Left lung (tissue), 14 donors: ENCODE measurements at places on chromosomes 4 and X. TPM values are rescaled to one million over a fixed set of nuclear protein-coding genes. Genes with fewer than 3 reads are reported as not detected.
A peak's percentile ranks its signal among the peaks of the same experiment; 100 is the strongest.

DNA sequence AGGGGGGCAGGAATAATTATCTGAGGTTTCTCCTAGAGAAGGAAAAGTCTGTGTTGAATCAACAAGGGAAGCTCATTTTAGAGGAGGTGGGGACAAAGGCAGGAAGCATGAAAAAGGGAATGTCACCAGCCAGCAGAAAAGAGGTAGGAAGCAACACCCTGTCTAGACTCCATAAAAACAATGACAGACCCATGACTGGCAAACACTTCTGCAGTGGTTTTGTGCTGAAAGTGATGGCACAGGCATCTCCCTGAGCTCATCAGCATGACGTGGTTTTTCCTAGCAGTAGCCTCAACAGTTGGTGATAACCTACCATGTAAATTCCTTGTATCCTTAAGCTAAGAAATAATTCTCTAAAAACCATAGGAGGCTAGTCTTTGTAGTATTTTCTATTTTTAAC, 110.7 kb upstream of the GALNT7 start:
- no peak overlapping the region for H3K4me3 ChIP-seq
- H3K36me3 ChIP-seq = no peaks in the 10 kb centered on the region
- no peak overlapping the region for H3K27ac ChIP-seq
- no peaks in the 10 kb centered on the region for H3K27me3 ChIP-seq
- DNase-seq = no peak

DNA sequence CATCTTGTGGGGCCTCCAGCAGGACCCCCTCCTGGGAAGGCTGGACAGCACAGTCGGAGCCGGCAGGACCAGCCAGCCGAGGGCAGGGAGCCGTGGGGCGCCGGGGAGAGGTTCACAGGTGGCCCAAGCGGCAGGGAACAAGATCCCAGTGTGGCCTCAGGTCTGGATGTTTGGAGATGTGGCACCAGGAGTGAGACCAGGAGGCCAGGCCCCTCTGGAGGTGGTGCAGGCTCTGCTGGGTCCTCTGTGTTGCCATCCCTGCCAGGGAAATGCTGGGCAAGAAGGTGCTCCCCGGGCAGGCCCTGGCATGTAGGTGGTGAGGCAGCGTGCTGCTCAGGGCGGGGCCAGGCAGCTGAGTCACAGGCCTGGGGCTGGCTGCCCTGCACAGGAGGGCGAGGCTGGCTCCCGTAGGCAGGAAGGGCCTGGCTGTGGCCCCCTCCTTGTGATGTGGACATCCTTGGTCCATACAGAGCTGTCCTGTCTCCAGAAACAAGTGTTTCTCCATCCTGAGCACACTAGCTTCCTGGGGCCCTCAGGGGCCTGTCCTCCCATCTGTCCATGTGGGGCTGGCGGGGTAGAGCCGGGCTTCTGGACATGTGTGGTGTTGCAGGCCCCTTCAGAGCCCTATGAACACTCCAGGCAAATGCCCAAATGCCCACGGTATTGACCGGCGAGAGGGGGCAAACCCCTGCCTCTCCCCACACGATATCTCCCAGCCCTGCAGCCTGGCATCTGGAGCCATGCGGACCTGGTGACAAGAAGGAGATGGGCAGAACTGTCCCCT, 4.8 kb upstream of the HGFAC start:
- H3K4me1 ChIP-seq = peaks cover 6% of the 10 kb centered on the region
- peak; percentile 89 for DNase-seq
- H3K27me3 ChIP-seq = no peaks in the 10 kb centered on the region
- H3K36me3 ChIP-seq = peaks cover 7% of the 10 kb centered on the region

CLGN gene
- 1.6 TPM for total RNA-seq

DNA sequence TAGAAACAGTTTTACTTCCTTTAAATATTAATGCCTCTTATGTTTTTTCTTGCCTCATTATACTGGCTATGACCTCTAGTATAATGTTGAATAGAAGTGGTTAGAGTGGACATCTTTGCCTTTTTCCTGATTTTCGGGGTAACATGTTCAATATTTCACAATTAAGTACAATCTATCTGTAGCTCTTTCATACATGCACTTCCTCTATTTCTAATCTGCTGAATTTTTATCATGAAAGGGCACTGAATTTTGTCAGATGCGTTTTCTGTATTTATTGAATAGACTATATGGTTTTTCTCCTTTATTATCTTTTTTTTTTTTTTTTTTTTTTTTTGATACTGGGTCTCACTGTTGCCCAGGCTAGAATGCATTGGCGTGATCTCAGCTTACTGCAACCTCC, 29.0 kb downstream of the MECP2 start:
- peaks cover 42% of the 10 kb centered on the region for H3K4me1 ChIP-seq
- DNase-seq = no peak
- H3K36me3 ChIP-seq = no peaks in the 10 kb centered on the region
- H3K4me3 ChIP-seq = no peak overlapping the region
- no peaks in the 10 kb centered on the region for H3K27me3 ChIP-seq

- no peaks in the 10 kb centered on the region for H3K4me1 ChIP-seq
- no peaks in the 10 kb centered on the region for H3K27me3 ChIP-seq
- no peak overlapping the region for H3K4me3 ChIP-seq
- no peaks in the 10 kb centered on the region for H3K36me3 ChIP-seq
- no peak for DNase-seq
These were observed 60.7 kb downstream of the HPGD start for GRCh38 chr4:174461466-174462106.

DNA sequence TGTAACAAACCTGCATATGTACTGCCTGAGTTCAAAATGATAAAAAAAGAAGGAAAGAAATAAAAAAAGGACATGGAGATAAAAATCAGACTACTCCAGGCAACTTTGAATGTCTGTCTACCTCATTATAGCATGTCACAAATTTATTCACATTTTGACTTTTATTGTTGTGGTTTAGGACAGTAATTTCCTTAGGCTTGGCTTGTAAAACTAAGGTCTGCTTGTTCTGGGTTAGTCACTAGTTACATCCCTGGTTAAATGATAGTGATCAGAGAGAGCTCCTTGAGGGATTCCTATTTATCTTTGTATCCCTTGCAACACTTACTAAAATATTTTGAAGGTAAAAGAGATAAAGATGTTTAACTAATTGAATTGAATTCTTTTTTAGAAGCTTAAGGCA, 42.5 kb upstream of the ITM2A start:
- H3K27me3 ChIP-seq = no peaks in the 10 kb centered on the region
- no peak for DNase-seq
- no peak overlapping the region for H3K27ac ChIP-seq
- H3K36me3 ChIP-seq = no peaks in the 10 kb centered on the region
- H3K4me3 ChIP-seq = no peak overlapping the region
- H3K4me1 ChIP-seq = no peaks in the 10 kb centered on the region

DNA sequence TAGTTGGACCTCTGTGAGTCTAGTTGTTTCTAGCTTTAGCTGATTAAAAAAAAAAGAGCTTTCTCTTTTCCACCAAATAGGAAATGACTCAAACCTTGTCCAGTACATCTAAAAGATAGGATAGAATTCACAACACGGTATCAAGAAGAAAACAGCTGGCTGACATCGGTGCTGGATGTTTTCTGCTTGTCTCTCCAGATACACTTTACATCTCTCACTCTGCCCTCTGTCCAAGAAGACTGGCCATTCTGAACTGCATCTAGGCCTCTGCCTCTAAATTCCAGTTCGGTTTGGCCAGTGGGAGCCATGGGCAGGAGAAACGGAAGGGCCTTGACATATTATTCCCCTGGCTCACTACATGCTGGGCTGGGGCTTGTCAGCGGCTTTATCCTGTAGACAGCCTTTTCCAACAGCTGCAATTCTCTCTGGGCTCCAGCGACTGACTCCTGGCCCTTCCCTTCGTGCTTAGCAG, 57.3 kb upstream of the SHISA3 start:
- H3K4me1 ChIP-seq = no peaks in the 10 kb centered on the region
- H3K36me3 ChIP-seq = no peaks in the 10 kb centered on the region
- no peaks in the 10 kb centered on the region for H3K27me3 ChIP-seq
- no peak for DNase-seq

- peak; percentile 71 for DNase-seq
- H3K27ac ChIP-seq = peak overlapping the region; percentile 69
- peaks cover 27% of the 10 kb centered on the region for H3K4me1 ChIP-seq
- H3K27me3 ChIP-seq = no peaks in the 10 kb centered on the region
- H3K4me3 ChIP-seq = no peak overlapping the region
These were observed 53.2 kb upstream of the C1QTNF7 start for GRCh38 chr4:15374656-15375055.

DNA sequence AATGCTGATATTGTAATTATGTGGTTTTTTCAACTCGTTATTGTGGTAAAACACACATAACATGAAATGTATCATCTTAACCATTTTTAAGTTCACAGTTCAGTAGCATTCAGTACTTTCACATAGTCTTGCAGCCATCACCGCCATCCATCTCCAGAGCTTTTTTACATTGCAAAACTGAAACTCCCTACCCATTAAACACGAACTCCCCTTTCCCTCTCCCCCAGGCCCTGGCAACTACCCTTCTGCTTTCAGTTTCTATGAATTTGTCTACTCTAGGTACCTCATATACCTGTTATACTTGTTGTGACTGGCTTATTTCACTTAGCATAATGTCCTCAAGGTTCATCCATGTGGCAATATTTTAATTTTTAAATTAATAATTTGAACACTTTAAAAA, 380.6 kb downstream of the MAPK10 start:
- no peak for DNase-seq
- H3K4me3 ChIP-seq = no peak overlapping the region
- H3K36me3 ChIP-seq = peaks cover 18% of the 10 kb centered on the region

DNA sequence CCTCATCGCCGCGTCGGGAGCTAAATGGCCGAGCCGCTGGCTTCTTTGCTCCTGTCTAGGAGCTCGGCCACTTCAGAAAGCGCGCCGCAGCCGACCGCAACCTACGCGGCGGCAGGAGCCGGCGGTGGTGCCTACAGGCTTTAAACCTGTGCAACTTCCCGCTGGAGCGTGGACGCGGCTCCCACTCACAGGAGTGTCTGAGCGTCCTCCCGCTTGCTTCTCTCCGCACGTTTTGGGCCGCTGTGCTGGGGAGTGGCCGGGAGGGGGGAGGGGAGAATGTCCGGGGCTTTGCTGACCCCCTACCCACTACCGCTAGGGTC, 1.0 kb downstream of the NHSL2 start:
- H3K4me3 ChIP-seq = peak overlapping the region; percentile 33
- no peaks in the 10 kb centered on the region for H3K36me3 ChIP-seq
- no peaks in the 10 kb centered on the region for H3K4me1 ChIP-seq

GRCh38 chr4:140640150-140640748, 71.5 kb upstream of the UCP1 start:
- no peak overlapping the region for H3K27ac ChIP-seq
- no peaks in the 10 kb centered on the region for H3K4me1 ChIP-seq
- no peak for DNase-seq

GRCh38 chr4:26765515-26765914, 95.1 kb upstream of the STIM2 start:
- no peak for DNase-seq
- no peak overlapping the region for H3K4me3 ChIP-seq
- H3K27me3 ChIP-seq = no peaks in the 10 kb centered on the region
- no peaks in the 10 kb centered on the region for H3K36me3 ChIP-seq

ARHGAP24 gene
- total RNA-seq = 25.9 TPM

- H3K4me3 ChIP-seq = peak overlapping the region; percentile 91
- H3K4me1 ChIP-seq = peaks cover 28% of the 10 kb centered on the region
- peaks cover 12% of the 10 kb centered on the region for H3K36me3 ChIP-seq
- no peaks in the 10 kb centered on the region for H3K27me3 ChIP-seq
These were observed 595 bp upstream of the PYURF start for GRCh38 chr4:88524171-88524570.

DNA sequence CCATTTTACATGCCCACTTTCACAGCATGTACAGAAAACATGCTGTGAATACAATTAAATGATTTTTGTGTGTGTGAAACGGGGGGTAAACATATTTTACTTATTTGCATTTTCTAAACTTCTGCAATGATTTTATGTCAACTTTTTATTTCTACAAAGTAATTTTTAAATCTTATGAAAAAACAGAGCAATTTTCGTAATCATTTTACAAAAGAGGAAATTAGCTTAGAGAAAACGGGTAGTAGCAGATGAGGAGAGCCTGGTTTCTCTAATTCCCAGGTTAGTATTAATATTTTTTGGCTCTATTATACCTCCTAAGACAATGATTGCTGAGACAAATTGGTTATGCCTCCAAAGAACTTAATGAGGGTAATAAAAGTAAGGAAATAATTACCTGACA, 3.2 kb downstream of the TKTL2 start:
- H3K27ac ChIP-seq = no peak overlapping the region
- H3K4me3 ChIP-seq = no peak overlapping the region
- no peak for DNase-seq
- no peaks in the 10 kb centered on the region for H3K4me1 ChIP-seq
- H3K27me3 ChIP-seq = no peaks in the 10 kb centered on the region

CPLX1 gene
- total RNA-seq = 3.2 TPM

DNA sequence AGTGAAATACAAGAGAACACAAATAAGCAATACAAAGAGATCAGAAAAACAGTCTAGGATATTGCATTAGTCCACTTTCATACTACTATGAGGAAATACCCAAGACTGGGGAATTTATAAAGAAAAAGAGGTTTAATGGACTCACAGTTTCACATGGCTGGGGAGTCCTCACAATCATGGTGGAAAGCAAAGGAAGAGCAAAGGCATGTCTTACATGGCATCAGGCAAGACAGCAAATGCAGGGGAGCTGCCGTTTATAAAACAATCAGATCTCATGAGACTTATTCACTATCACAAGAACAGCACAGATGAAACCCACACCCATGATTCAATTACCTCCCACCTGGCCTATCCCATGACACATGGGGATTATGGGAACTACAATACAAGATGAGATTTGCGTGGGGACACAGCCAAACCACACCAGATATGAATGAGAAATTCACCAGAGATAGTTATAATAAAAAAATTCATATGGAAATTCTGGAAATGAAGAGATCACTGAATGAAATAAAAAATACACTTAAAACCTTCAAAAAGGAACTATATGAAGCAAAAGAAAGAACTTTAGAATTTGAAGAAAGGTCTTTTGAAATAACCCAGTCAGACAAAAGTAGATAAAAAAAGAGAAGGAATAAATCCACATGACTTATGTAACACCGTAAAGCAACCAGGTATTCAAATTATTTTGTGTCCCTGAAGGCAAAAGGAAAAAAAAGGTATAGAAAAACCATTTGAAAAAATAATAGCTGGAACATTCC, 16.2 kb upstream of the NAA11 start:
- H3K36me3 ChIP-seq = no peaks in the 10 kb centered on the region
- H3K4me1 ChIP-seq = no peaks in the 10 kb centered on the region
- no peaks in the 10 kb centered on the region for H3K27me3 ChIP-seq

- H3K27me3 ChIP-seq = no peaks in the 10 kb centered on the region
- no peak for DNase-seq
- H3K4me1 ChIP-seq = no peaks in the 10 kb centered on the region
- no peak overlapping the region for H3K4me3 ChIP-seq
- no peak overlapping the region for H3K27ac ChIP-seq
These were observed 109.4 kb downstream of the PDHA2 start for GRCh38 chr4:95949136-95949765.

C4orf36 gene
- 2.1 TPM for total RNA-seq

GRCh38 chr4:30537456-30537855, 182.7 kb upstream of the PCDH7 start:
- H3K4me1 ChIP-seq = no peaks in the 10 kb centered on the region
- H3K27me3 ChIP-seq = no peaks in the 10 kb centered on the region
- H3K4me3 ChIP-seq = no peak overlapping the region
- no peaks in the 10 kb centered on the region for H3K36me3 ChIP-seq
- DNase-seq = no peak

- DNase-seq = no peak
- H3K4me3 ChIP-seq = no peak overlapping the region
- H3K27me3 ChIP-seq = no peaks in the 10 kb centered on the region
- no peak overlapping the region for H3K27ac ChIP-seq
- no peaks in the 10 kb centered on the region for H3K36me3 ChIP-seq
- H3K4me1 ChIP-seq = no peaks in the 10 kb centered on the region
These were observed 661.5 kb upstream of the FRG1 start for GRCh38 chr4:189279188-189279587.

PCDH11X gene
- 0.06 TPM for total RNA-seq

- peaks cover 11% of the 10 kb centered on the region for H3K36me3 ChIP-seq
- peak overlapping the region; percentile 95 for H3K27ac ChIP-seq
- H3K4me1 ChIP-seq = peaks cover 21% of the 10 kb centered on the region
- H3K27me3 ChIP-seq = no peaks in the 10 kb centered on the region
- peak overlapping the region; percentile 87 for H3K4me3 ChIP-seq
- peak; percentile 89 for DNase-seq
These were observed 669 bp downstream of the IRF2 start for GRCh38 chr4:184473499-184474262.
